ENCODE measurements at places on chromosomes 5 and 9.

DNA sequence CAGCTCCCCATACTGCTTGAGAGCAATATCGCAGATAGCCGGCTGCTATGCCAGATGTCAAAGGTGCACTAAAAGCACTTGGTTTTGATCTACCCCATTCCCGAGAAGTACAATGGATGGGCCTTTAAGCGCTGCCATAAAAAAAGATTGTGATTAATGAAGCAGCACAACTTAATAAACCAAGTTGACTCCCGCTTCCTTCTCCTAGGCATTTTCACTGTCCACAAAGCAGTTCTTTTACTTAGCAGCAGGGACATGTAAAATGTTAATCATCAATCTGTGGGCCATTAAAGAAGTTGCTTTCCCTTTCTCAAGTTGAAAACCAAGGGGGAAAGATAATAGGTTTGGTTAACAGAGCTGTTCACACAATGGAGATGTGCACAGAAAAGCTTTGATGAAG, 176.4 kb downstream of the TRPM6 start:
- H3K4me1 ChIP-seq: no peaks in the 10 kb centered on the region
- no peaks in the 10 kb centered on the region for H3K36me3 ChIP-seq
- H3K27me3 ChIP-seq: peaks cover 3% of the 10 kb centered on the region
- H3K27ac ChIP-seq: no peak overlapping the region
- H3K4me3 ChIP-seq: no peak overlapping the region

- H3K27ac ChIP-seq: no peak overlapping the region
- DNase-seq: no peak
- H3K4me1 ChIP-seq: no peaks in the 10 kb centered on the region
- H3K36me3 ChIP-seq: no peaks in the 10 kb centered on the region
These were observed 225.7 kb downstream of the CDH9 start for GRCh38 chr5:26812714-26813113.

- H3K4me1 ChIP-seq: no peaks in the 10 kb centered on the region
- peaks cover 9% of the 10 kb centered on the region for H3K27me3 ChIP-seq
- no peaks in the 10 kb centered on the region for H3K36me3 ChIP-seq
- no peak overlapping the region for H3K4me3 ChIP-seq
These were observed 113.6 kb downstream of the EFNA5 start for GRCh38 chr5:107557051-107557658.

DNA sequence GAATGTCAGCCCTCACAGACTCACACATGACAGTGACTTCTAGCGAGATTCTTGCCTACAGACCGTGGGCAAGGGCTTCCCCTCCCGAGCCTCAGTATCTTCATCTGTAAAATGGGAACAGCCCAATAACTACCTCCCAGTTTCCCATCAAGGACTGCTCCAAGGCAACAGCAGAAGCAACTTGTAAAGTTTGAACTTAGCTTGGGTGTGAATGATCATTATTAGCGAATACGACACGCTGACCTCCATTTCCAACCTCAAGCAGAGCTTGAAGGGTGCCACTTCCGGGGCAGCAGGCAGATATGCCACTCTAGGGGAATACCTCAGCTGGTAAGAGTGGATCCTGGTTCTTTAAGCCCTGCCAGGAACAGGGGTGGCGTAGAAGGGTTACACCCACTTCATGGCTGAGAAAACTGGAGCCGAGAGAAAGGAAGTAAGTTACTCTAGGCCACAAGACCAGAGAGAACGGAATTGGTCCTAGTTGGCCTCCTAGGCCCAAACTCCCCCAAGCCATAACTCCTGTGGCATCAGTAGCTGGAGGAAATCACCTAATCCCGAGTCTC, 2.0 kb downstream of the RNF44 start:
- H3K27me3 ChIP-seq: no peaks in the 10 kb centered on the region
- peak overlapping the region; percentile 99 for H3K27ac ChIP-seq
- H3K4me3 ChIP-seq: peak overlapping the region; percentile 100

DNA sequence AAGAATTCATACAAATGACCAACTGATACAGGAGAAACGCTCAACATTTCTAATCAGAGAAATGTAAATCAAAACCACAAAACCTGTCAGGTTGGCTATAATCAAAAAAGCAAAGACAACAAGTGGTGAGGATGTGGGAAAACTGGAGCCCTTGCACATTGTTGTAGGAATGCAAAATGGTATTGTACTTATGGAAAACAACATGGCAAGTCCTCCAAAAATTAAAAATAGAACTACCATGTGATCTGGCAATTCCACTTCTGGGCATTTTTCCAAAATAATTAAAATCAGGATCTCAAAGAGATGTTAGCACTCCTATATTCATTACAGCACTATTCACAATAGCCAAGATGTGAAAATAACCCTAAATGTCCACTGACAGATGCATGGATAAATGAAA, 76.1 kb downstream of the FNIP1 start:
- no peaks in the 10 kb centered on the region for H3K27me3 ChIP-seq
- no peak for DNase-seq
- no peak overlapping the region for H3K27ac ChIP-seq
- no peak overlapping the region for H3K4me3 ChIP-seq
- peaks cover 50% of the 10 kb centered on the region for H3K36me3 ChIP-seq
- H3K4me1 ChIP-seq: peaks cover 9% of the 10 kb centered on the region

DNA sequence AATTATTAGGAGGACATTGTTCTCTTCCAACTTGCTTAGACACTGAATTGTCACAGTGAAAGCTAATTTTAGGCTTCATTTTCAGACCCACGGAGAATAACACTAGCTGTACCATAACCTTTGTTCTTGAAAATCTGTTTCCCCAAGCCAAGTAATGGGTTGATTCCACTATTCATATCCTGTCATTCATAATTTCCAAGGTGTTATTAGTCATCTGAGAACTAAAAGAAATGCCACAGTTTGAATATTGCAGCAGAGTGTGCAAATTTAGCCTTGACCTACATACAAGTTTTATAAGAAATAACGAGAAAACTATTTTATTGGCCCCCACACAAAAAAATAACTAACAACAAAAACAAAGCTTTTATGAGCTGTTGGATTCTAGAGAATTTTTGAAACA, 148.5 kb upstream of the TYRP1 start:
- no peaks in the 10 kb centered on the region for H3K36me3 ChIP-seq
- no peaks in the 10 kb centered on the region for H3K27me3 ChIP-seq
- H3K27ac ChIP-seq: no peak overlapping the region
- H3K4me3 ChIP-seq: no peak overlapping the region

DNA sequence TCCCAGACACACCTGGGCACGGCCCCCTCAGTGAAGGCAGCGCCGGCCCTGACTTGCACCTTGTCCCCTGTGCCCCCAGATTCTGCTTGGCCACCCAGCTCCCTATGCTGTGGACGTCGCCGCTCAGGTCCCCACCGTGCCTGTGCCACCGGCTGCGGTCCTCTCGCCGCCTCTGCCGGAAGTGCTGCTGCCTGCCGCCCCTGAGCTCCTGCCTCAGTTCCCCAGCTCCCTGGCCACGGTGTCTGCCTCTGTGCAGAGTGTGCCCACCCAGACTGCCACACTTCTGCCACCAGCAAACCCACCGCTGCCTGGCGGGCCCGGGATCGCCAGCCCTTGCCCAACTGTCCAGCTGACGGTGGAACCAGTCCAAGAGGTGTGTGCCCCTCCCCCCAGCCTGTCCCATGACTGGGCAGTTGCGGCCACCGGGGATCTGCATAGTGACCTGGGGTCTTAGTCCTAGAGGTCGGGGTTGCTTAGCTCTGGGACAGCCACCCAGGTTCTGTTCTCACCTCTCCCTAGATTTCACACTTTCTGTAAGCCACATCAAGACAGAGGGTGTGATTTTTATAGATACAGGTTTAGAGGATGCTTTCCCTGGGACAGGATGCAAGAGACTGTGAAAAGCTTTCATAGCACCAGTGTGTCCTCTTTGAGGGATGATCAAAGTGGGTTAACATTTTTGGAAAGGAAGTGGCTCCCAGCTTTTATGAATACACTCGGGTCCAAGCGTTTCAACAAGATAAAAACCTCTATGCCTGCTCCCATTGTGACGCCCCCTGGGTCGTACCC, 78.0 kb downstream of the WNK2 start:
- no peak for DNase-seq
- no peaks in the 10 kb centered on the region for H3K4me1 ChIP-seq
- no peaks in the 10 kb centered on the region for H3K36me3 ChIP-seq
- no peak overlapping the region for H3K27ac ChIP-seq
- no peaks in the 10 kb centered on the region for H3K27me3 ChIP-seq

Measured in activated naive CD8-positive, alpha-beta T cell treated with anti-CD3 and anti-CD28 coated beads, Interleukin-2, amount 10 ng/mL, durations not matched to agents 7 days and 5 days (primary cell).